ENCODE measurements at places on chromosomes 16 and 17.

GRCh38 chr16:57643147-57643874, 14.9 kb downstream of the ADGRG1 start:
- no peak for DNase-seq

GRCh38 chr17:74528491-74529199, 2.6 kb downstream of the CD300LB start:
- DNase-seq = no peak

DNA sequence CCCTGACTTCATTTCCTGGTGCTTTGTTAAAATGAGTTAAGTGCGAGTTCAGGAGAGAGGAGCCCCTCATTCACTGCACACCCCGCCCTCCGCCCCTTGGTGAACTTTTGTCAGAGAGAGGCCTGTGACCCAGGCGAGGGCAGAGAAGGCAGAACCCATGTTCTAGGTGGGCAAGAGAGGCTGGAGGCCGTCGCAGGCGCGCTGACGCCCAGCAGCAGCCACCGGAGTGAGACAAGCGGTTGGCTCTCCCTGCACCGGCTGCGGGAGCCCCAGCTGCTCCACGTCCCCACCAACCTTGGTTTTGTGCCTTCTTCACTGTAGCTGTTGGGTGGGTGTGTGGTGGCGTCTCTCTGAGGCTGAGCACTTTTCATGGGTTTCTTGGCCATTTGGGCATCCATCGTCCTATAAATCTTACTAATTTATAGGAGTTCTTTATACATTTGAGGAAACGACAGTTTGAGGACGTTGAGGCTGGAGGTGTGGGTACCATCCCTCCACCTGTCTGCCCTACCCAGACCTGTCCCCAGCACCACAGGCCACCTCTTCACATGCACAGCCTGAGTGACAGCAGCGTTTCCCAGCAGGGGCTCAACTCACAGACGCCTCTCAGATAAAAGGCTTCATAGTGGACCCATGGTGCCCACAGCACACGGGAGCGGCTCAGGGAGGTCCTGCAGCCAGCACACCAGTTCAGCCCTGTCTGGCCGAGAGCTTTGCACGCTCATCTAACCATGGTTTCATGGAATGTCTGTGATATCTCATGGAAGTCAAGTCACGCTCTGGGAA, 45.2 kb upstream of the CBFA2T3 start:
- no peak for DNase-seq

DNA sequence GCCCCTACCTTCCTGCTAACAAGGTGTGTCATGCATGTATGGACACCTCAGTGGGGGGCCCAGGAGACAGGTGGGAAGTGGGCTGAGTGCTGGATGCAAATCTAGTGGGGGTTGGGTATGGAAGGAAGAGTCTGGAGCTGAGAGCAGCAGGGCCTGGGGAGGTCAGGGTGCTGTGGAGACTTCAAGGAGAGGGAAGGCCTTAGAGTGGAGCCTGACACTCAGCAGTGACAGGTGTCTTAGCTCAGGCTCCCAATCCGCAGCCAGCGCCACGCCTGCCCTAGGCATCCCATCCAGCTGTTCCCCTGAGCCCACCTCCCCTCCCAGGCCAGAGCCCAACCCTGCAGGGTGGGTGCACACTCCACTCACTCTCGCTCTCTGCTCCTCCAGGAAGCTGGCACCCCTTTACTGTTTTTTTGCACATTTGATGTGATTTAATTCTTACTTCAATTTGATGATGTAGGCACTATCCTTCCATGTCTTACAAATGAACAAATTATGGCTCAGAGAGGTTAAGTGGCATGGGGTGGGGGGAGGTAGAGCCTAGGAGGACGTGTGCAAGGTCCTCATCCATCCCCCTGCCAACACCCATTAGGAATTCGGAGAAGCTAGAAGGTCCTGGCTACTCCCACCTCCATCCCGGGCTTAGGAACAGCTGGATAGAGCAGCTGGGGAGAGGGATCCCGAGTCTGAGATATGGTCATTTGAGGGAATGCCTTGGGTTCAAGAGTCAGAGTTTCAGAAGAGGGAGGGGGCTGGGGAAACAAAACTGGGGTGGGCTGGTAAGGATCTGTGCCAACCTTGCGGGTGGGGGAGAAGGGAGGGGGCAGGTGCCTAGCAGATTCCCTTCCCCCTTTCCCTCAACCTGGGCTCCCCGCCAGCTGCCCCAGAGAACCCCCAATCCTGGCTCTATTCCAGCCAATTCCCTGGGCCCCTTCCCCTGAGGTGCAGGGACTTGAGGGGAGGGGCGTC, 2.1 kb downstream of the FAM171A2 start:
- DNase-seq = no peak

GRCh38 chr17:34068571-34068970, 186.5 kb upstream of the CCL2 start:
- DNase-seq = no peak
